Cardiac ventricle fibroblast (primary cell): ENCODE measurements at places on chromosomes 11 and 22. TPM values are rescaled to one million over a fixed set of nuclear protein-coding genes. Genes with fewer than 3 reads are reported as not detected.

Gene ADM
- total RNA-seq = 108 and 159 TPM in 2 replicates

Gene FOLR1
- total RNA-seq = not detected in 2 replicates

Gene APOBEC3H
- total RNA-seq = 0.75 TPM in 1 of 2 replicates, not detected in the other

Gene PAX6
- total RNA-seq = 0.05 TPM in 1 of 2 replicates, not detected in the other

Gene KREMEN1
- 8.9 and 9.4 TPM in 2 replicates for total RNA-seq

Gene TIMP3
- total RNA-seq = 121 and 131 TPM in 2 replicates

Gene PIH1D2
- 0.87 and 1.8 TPM in 2 replicates for total RNA-seq

Gene RAG2
- total RNA-seq = not detected in 2 replicates

Gene OR5A2
- not detected in 2 replicates for total RNA-seq

Gene BIK
- not detected in 2 replicates for total RNA-seq

Gene CHRM1
- not detected in 2 replicates for total RNA-seq

Gene OR51I1
- not detected in 2 replicates for total RNA-seq

Gene OR5P2
- not detected in 2 replicates for total RNA-seq

Gene SLC25A18
- 0.12 TPM in 1 of 2 replicates, not detected in the other for total RNA-seq

Gene KRTAP5-1
- total RNA-seq = not detected in 2 replicates

Gene MRGPRE
- total RNA-seq = not detected in 2 replicates

Gene FOXRED2
- total RNA-seq = 13.6 and 14.9 TPM in 2 replicates

Gene EHF
- not detected in 2 replicates for total RNA-seq

Gene OR52I2
- not detected in 2 replicates for total RNA-seq

Gene OOSP2
- total RNA-seq = not detected in 2 replicates

Gene SCN2B
- total RNA-seq = not detected in 2 replicates

Gene SPA17
- 1.7 and 2.1 TPM in 2 replicates for total RNA-seq

Gene APOBEC3C
- 24.1 and 24.5 TPM in 2 replicates for total RNA-seq

Gene SEPTIN3
- total RNA-seq = 0.10 TPM in 1 of 2 replicates, not detected in the other

Gene RFPL1
- not detected in 2 replicates for total RNA-seq

Gene PIM3
- total RNA-seq = 24.8 and 26.5 TPM in 2 replicates

Gene SHISAL1
- total RNA-seq = 3.1 and 3.3 TPM in 2 replicates

Gene VSIG2
- not detected in 2 replicates for total RNA-seq

Gene BATF2
- total RNA-seq = not detected in 2 replicates
